Chondrocyte (in vitro differentiated cells): ENCODE measurements at places on chromosomes 3 and 15. TPM values are rescaled to one million over a fixed set of nuclear protein-coding genes. Genes with fewer than 3 reads are reported as not detected.

CISH gene
- 0.85 to 1.8 TPM (median 1.8 TPM) in 3 replicates for total RNA-seq

TM2D3 gene
- total RNA-seq, result 42.0 to 46.5 TPM (median 44.7 TPM) in 3 replicates

GRCh38 chr3:52330194-52330805 is 14.2 kb downstream of the DNAH1 start:
- DNase-seq, result peak; percentile 61
- no peaks in the 10 kb centered on the region for H3K4me1 ChIP-seq
- H3K36me3 ChIP-seq, result no peaks in the 10 kb centered on the region
- H3K4me3 ChIP-seq, result no peak overlapping the region
- no peak overlapping the region for H3K27ac ChIP-seq
- H3K27me3 ChIP-seq, result no peaks in the 10 kb centered on the region

GRCh38 chr3:42214565-42215283 is 51.3 kb downstream of the CCK start:
- peaks cover 27% of the 10 kb centered on the region for H3K36me3 ChIP-seq
- no peak for DNase-seq
- H3K27me3 ChIP-seq, result no peaks in the 10 kb centered on the region
- H3K4me3 ChIP-seq, result no peak overlapping the region

- DNase-seq, result no peak
- H3K4me1 ChIP-seq, result peaks cover 24% of the 10 kb centered on the region
- no peak overlapping the region for H3K4me3 ChIP-seq
These were observed 5.7 kb upstream of the FILIP1L start for GRCh38 chr3:100120012-100120411.

GRCh38 chr15:40693904-40694687 is 878 bp upstream of the RAD51 start:
- H3K4me1 ChIP-seq, result peaks cover 13% of the 10 kb centered on the region
- H3K4me3 ChIP-seq, result peak overlapping the region; percentile 97
- H3K27me3 ChIP-seq, result no peaks in the 10 kb centered on the region
- peak overlapping the region; percentile 96 for H3K27ac ChIP-seq
- no peak for DNase-seq

CIAO2A gene
- total RNA-seq, result 26.3 to 30.1 TPM (median 28.7 TPM) in 3 replicates
